NCI-H1417 (cell line): ENCODE measurements at places on chromosomes 2 and 18.

- peak; percentile 23 for DNase-seq
Observed at GRCh38 chr2:50443868-50444630, 587.9 kb downstream of the NRXN1 start.

DNA sequence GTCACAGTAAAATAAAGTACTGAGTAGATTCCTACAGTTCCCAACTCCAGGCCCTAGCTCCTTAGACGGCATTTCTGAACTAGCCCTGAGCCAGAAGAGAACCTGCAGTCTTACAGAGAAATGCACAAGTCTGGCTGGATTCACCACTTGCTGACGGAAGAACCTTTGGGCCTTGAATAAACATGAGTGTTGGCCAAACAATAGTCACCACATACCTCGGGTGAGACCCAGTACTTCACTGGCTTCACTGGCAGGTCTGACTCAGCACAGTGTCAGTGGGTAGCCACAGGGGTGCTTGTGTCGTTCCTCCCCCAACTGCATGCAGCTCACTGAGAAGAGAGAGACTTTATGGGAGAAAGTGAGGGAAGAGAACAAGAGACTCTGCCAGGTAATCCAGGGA lies 88.9 kb downstream of the TMEM185B start:
- DNase-seq: no peak

- peak; percentile 84 for DNase-seq
Observed at GRCh38 chr2:263774-264492, at the start of gene SH3YL1. Gene SH3YL1, minus strand, starts transcription at chr2:264032. Its CDS starts 48 bp downstream, at chr2:263984.

DNA sequence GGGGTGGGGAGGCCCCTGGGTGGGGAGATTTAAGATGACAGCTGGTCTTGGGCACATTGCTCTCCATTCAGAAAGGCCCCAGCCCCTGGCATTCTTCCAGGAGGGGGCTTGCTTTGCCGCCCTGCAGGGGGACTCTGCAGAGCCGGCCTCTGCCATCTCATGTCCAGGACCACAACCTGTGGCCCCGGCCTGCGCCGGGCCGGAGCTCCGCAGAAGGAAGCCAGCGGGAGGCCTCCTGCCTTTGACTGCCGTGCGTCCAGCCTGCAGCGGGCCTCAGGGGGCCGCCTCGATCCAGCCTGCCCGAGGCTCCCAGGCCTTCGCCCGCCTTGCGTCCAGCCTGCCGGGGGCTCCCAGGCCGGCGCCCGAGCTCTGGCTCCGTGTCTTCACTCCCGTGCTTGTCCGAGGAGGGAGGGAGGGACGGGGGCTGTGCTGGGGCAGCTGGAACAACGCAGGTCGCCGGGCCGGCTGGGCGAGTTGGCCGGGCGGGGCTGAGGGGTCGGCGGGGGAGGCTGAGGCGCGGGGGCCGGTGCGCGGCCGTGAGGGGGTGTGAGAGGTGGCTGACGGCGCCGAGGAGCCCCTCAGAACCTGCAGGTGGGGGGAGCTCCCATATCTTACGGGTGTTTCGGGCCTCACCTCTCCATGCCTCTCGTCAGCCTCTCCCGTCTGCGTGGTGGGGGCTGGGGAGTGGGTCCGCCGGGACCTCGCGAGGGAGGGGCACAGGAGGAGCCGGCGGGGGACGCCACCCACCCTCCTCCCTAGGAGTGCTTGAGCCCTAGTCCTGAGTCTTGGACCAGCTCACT lies 20.4 kb downstream of the GPC1 start:
- no peak for DNase-seq

- DNase-seq: no peak
Observed at GRCh38 chr2:98464772-98465310, 20.2 kb downstream of the INPP4A start.

DNA sequence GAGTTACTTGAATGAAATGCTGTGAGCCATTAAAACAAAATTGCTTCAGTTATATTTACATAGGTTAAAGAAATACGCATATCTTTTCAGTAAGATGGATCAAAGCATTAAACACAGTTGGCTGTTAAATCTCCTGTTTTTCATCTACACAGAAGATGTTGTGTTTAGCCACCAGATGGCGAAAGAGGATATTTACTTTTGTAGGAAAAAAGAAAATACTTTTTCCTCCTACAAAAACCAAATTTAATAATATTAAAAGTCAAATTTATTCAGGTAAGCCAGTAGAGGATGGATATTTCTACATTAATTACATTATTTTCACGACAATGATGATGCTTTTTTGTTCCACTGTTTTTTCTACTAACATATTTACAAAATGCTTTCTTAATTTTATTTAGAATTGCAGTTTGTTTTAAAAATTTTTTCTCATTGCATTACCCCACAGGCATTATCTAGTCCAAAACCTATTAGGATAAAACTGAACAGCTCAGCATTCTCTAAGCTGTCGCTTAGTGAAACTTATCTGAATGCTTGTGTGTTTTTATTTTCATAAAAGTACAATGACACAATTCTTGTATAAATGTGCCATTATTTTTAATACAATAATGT lies 173.7 kb downstream of the ASXL3 start:
- peak; percentile 82 for DNase-seq

DNA sequence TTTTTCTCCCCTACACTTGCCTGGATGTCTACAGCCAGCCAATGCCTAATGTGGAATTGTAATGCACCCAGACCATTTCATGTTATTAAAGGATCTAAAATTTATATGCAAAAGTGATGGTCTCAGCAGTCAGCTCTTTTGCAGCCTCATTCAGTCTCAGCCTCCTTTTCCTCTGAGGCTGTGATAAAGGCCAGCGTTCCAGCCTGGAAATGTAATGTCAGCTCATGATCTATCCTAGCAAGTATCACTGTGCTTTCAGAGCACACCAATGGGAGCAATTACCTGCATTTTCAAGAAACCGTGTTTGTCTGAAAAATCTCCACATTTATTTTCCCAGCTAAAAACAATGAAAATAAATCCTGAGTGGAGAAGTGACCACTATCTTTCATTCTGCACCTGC lies 274.6 kb downstream of the CDH20 start:
- DNase-seq: no peak

DNA sequence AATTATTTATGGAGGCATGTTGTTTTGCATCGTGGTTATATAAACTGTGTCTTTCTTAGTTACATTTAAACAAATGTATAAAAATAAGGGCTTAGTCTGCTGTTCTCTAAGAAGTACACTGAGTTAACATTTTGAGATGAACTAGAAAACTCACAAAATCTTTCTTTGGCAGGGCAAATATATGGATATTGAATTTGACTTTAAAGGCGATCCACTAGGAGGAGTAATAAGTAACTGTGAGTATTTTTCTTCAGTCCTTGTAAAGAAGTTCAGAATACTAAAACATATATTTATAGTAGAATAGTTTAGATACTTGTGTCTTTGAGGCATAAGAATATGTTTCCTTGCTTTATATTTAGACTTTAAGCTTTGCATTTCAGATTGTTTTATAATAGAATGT lies 104.8 kb downstream of the MYO1B start:
- DNase-seq: no peak

DNA sequence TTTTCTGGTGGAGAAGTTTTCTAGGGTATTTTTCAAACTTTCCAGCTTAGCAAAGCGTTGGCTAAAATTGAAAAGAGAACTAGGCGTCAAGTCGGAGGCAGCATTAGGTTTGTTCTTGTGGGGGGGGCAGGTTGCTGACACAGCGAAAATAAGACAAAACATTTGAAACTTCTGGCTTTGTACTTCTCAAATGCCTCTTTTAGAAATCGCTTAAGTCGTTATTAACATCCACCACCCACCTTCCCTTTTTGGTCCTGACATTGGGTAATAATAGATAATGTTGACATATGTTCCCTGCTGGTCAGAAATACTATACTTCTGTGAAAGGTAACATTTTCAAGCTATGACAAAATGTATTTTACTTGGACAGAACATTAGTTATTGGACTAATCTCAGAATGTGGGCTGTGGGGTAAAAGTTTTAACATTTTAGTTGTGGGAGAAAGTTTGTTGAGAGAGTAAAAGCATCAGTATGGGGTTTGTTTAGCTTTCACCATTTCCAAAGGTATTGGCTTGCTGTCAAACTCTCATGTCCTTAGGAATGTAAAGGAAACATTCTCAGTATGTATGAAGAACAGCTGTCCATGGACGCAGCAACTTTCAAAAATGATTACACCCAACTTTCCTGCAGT lies 88.1 kb upstream of the ZEB2 start:
- no peak for DNase-seq

DNA sequence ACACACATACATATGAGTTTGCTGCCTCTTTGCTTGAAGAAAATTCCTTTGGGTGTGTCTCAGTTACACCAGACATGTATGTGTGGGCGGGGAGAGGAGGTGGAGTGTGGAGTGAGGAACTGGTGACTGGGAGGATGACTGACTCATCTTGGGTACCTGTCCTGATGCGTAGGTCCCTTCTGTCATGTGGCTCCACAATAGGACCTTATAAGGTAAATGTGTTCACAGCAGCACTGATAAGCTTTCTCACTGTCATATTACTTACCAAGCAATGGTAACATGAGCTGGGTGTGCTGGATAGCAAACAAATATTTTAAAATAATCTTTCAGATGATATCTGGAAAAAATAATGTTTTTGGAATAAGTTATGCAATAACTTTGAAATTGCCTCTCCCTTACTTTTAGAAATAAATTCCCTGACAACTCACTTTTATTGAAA lies 45.1 kb downstream of the SLC9A2 start:
- DNase-seq: no peak
